Stimulated activated naive B cell treated with anti-CD40 and anti-IgM and Interleukin-4, amounts not matched to agents 10 μg/mL and 1 μg/mL and 100 μg/mL, for 72 hours (primary cell): ENCODE measurements at places on chromosomes 16 and 17.
A peak's percentile ranks its signal among the peaks of the same experiment; 100 is the strongest.

DNA sequence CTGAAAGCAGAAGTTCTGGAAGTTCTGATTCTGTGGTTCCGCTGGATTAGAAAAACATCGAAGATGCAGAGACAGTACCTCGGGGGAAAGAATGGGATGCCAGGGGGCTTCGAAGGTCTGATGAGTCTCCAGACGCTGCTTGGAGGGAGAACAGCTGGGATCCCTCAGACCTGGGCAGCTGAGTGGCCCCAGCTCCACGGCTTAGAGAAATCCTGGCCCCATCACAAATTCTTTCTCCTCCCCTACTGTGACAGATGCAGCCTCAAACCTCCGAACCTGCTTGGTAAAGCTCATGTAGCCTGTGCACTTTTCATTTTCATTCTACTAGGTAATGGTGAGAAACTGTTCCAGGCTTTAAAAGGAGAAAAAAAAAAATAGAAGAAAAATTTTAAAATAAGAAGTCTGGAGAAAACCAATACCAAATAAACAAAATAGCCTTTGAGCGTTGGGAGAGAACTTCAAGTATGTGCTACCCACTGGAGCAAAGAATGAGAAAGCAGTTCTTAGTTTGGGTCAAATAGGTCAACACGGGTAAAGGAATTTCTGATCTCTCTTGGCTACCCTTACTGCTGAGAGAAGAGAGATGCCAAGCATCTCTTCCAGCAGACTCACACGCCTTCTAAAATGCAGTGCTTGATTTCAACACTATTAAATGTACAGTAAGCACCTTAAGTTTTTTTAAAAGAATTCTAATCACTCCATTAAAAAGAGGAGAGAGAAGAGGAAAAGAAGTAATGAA is 19.9 kb downstream of the MAF start:
- DNase-seq = no peak

- DNase-seq = no peak
Observed at GRCh38 chr16:23288209-23288608, 13.9 kb upstream of the SCNN1B start.

DNA sequence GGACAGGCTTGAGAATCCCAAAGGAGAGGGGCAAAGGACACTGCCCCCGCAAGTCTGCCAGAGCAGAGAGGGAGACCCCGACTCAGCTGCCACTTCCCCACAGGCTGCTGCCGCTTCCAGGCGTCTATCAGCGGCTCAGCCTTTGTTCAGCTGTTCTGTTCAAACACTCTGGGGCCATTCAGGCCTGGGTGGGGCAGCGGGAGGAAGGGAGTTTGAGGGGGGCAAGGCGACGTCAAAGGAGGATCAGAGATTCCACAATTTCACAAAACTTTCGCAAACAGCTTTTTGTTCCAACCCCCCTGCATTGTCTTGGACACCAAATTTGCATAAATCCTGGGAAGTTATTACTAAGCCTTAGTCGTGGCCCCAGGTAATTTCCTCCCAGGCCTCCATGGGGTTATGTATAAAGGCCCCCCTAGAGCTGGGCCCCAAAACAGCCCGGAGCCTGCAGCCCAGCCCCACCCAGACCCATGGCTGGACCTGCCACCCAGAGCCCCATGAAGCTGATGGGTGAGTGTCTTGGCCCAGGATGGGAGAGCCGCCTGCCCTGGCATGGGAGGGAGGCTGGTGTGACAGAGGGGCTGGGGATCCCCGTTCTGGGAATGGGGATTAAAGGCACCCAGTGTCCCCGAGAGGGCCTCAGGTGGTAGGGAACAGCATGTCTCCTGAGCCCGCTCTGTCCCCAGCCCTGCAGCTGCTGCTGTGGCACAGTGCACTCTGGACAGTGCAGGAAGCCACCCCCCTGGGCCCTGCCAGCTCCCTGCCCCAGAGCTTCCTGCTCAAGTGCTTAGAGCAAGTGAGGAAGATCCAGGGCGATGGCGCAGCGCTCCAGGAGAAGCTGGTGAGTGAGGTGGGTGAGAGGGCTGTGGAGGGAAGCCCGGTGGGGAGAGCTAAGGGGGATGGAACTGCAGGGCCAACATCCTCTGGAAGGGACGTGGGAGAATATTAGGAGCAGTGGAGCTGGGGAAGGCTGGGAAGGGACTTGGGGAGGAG is at the start of gene CSF3:
CSF3 (plus strand) TSS at position 436 of the 993 bp plus-strand sequence; CDS start at position 471, 35 bp downstream.
- no peak for DNase-seq

DNA sequence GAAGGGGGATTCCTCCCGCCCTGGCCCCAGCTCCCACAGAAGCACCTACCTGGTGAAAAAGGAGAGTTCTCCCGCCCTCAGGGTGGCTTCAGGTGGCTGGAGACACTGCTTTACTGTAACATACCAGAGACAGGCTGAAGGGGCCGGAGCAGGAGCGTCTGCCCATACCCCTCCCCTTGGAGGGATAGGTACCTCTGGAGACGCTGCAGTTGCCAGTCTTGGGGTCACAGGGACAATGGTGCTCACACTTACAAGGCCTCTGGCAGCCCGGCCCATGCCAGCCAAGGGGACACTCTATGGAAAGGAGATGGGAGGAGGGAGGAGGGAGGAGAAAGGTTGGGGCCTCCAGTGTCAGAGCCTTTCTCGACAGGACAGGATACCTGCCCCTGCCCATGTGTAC is 6.6 kb downstream of the NAGPA start:
- DNase-seq = no peak

- no peak for DNase-seq
Observed at GRCh38 chr17:4247361-4247970, 16.3 kb downstream of the ANKFY1 start.

DNA sequence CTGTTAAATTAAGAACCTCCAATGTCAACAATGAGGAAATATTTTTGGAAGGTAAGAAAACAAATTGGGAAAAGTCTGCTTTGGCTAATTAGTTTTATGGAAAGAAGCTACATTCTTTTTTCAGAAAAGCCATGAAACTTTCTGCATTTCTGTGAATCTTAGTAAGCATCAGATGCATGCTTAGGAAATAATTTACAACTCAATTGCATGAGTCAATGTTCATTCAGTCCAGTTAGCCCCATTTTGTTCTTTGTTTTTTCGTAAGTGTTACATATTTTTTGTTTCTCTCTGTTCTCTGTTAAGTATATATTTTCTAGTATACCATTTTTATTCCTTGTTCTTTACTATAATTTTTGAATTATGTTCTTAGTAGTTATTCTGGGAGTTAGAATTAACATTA is 195.2 kb upstream of the KIF2B start:
- no peak for DNase-seq

DNA sequence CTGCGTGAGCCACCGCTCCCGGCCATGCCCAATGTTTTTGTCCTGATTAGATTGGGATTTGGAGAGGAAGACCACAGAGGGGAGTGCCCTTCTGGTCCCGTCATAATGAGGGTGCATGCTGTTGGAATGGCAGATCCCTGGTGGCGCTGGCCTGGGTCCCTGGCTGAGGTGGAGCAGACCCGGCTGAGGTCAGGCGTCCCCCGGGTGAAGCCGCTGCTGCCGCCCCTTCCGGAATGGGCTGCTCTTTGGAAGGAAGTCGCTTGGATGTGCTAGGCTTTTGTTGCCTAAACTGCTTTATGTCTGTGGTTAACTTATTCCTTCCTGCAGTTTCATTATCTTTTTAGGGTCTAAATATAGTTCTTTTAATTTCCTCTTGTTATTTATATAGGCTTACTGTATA is 120.3 kb upstream of the CHMP6 start:
- no peak for DNase-seq

DNA sequence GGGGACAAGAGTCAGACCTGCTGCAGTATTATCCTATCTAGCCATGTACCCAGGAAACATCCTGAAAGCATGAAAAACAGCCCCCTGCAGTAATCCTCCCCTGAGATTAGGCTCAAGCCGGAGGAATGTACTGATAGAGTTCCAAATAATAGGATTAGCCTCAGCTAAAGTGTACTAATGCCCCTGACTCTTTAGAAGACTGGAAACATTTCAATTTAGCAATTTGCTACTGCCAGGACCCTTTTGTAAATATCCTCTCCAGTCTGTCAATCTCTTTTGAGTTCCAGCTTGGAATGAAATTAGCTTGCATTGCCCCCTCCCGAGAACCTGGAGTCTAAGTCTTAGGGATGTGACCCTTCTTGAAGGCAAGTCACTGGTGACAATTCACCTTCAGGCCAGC is 110.8 kb upstream of the DNAH9 start:
- no peak for DNase-seq

- no peak for DNase-seq
Observed at GRCh38 chr17:50087912-50088405, 7.2 kb upstream of the PDK2 start.

DNA sequence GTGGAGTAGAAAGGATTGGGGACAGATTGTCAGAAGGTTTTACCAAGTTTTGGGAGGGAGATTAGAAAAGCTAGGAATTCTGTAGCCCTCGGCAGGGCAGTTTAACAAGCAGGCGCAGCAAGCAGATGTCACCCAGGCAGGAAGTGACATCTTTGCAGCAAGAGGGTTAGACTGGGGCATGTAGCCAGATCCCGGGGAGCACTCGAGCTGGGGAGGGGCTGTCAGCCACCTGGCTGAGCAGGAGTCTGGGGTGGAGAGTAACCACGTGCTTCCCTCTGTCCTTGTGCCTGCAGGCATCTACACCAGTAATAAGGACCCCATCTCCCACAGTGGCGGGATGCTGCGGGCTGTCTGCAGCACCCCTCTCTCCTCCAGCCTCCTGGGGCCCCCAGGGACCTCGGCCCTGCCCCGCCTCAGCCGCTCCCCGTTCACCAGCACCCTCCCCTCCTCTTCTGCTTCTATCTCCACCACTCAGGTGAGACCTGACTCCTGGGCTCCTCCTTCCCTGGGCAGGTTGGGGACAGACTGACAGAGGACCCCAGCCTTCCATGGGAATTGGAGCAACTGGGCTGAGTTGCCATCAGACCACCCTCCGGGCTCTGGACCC is 12.2 kb downstream of the MLLT6 start:
- DNase-seq = no peak

DNA sequence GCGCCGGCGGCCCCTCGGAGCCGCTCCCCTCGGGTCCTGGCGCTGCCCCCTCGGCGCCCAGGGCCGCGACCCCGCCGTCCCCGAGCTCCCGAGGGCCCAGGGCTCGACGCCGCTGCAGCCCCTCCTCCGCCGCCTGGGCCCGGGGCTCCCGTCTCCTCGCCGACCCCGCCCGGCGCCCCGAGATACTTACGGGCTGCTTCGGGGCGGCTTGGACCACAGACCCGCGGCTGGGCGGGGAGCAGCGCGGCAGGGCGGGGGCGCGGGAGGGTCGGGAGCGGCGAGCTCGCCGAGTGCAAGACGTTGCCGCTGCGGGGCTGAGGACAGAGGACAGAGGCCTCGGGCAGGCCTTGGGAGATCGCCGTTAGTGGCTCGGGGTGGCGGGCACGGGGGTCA is 290 bp downstream of the TOB1 start:
- DNase-seq = no peak

DNA sequence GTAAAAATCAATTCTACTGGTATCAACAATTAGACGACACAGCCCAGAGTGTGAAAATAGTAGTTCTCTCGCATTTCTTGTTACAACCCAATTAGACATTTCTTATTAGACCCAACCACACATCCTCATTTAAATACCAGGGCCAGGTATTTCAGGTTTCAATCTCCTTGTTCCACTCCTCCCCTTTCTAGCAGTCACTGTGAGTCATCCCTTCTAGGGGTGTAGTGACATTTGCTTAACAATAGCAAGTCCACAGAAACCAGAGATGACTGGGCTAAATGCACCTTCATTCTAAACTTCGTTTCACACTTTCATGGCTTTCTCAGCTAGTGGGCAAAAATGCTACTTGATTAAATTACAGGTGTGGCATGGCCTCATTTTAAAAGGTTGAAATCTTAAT is 116.9 kb upstream of the CACNG3 start:
- no peak for DNase-seq

DNA sequence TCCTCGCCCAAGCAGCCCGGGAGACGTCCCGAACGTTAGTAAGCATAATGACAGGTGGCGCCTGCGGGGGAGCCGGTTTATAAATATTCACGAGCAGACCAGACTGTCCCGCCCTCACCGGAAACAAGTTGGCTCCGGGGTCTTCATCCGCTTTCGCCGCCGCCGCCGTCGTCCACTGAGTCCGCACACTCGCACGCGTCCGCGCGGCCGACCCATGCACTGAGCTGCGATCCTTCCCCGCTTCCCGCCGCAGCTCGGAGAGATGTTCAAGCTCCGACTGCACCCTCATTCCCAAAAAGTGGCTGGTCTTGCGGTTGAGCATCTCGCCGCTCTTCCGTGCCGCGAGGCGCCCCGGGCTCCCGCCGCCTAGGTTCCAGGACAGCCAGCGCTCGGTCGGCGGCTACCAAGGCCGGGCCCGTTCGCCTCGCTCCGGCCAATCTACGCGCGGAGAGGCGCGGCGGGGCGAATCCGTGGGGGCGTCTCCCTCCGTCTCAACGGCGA is 385 bp downstream of the CFAP119 start:
- peak; percentile 39 for DNase-seq

DNA sequence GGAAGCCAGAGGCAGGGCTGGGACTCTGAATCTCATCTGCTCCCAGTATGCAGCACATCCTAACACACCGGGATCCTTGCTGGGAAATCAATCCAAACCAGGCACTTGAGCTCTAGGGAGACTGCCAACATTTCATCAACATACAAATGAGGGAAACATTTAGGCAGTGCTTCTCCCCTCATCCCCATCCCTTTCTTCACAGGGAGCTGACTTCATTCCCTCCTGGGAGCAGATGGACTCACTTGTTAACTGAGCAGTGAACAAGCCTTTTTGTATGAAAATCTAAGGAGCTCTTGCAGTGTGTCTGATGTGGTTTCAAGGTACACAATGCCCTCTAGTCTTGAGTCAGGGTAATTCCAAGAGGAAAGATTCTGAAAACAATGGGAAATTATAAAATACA is 96.3 kb downstream of the TMEM114 start:
- DNase-seq = no peak

- no peak for DNase-seq
Observed at GRCh38 chr17:31533546-31534155, 142.2 kb downstream of the RAB11FIP4 start.

DNA sequence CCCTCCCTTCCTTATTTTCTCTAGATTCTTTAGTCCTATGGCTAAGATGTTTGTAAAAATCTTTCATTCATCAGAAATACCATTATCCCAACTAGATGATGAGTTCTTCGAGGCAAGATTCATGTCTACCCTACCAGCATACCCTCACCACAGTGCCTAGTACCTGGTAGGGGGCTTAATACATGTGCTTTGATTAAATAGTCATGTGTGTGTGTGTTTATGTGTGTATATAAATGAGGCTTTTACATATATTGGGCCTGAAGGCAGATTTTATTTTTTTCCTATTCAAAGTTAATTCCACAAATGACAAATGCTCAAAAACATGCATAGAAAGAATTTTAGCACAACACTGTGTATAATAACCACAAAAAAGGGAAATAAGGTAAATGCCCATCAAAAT is 193.0 kb upstream of the IRX3 start:
- no peak for DNase-seq

- no peak for DNase-seq
Observed at GRCh38 chr16:31009120-31009519, 1.3 kb downstream of the STX1B start.

DNA sequence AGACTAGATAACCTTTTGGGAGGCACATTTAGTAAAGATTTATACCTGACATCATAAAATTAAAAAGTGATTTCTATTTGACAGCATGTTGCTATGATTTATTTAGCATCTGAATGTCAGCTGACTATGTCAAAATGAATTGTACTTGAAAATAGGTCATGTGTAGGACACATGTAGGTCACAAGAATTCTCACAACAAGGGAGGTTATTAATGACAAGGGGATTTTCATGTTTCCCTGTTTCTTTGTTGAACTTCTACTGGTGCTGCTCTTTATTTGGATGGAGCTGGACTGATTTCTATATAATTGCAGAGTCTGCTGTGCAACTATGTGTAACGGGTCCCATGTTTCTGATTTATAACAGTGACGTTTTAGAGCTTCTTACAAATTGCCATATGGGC is 144.4 kb downstream of the CNTNAP4 start:
- no peak for DNase-seq

- no peak for DNase-seq
Observed at GRCh38 chr16:20865420-20866131, 34.6 kb downstream of the DCUN1D3 start.
